Type B pancreatic cell (in vitro differentiated cells): ENCODE measurements at places on chromosomes 1 and 21.

GRCh38 chr1:117060441-117061317, 553 bp downstream of the TTF2 start:
- DNase-seq, result no peak

DNA sequence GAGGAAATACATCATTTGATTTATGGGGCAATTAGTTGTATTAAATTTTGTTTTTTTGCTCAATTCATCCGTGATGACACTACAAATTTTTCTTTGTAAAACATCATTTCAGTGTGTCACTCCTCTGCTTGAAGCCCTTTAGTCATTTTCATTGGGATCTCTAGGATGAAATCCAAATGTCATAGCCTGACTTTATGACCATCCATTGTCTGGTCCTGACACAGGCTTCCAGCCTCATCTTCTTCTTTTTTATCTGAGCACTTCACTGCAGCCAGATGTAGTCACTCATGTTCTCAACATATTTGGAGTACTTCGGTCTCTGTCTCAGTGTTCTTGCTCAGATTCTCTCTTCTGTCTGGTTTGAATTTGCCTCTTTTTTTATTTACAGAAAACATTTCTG, 173.1 kb downstream of the HMCN1 start:
- no peak for DNase-seq

DNA sequence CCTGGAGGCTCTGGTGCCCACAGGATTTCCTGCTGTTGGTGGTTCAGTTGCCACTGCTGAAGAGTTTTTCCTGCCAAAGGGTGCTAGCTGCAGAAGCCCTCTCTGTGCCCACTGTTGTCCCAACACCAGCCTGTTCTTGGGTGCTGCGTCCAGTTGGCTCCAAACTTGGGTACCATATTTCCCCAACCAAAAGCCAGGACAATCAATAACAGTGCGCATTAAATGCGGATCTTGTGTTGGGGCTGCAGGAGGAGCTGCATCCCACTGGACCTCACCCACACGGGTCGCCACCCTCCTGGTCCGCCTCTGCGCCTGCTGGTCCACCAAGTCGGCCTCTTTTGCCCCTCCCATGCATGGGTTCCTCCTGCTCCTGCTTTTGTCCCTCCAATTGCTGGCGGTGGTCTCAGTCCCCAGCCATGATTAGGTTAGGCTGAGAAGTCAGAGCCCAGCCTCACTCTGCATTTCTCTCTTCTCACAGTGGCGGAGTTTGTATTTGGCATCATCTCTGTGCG, 9.8 kb downstream of the ABCG1 start:
- no peak for DNase-seq

DNA sequence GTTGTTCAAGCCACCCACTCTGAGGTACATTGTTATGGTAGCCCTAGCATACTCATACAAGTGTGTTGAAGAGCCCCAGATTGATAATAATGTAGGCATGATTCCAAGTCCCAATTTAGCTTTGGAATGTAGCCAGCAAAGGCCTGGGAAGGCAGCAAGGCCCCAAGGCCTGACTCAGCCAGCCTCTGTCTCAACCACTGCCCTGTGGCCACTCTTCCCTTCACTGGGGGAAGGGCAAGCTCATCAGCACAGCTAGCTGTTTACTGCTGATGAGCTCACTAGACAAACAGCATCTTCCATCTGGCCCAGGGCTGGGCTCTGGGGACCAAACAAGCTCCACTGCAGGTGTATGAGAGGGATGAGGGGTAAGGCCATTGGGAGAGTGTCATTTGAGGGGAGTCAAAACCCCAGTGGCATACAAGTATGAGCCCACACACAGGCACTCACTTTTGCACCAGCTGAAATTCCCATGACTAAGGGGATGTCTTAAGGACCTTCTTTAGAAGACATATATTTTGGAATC, 2.2 kb upstream of the IRF6 start:
- no peak for DNase-seq

- DNase-seq, result no peak
Measured at GRCh38 chr1:234270581-234271242, 102.5 kb upstream of the COA6 start.

- no peak for DNase-seq
Measured at GRCh38 chr1:115429884-115430283, 91.8 kb upstream of the NGF start.

DNA sequence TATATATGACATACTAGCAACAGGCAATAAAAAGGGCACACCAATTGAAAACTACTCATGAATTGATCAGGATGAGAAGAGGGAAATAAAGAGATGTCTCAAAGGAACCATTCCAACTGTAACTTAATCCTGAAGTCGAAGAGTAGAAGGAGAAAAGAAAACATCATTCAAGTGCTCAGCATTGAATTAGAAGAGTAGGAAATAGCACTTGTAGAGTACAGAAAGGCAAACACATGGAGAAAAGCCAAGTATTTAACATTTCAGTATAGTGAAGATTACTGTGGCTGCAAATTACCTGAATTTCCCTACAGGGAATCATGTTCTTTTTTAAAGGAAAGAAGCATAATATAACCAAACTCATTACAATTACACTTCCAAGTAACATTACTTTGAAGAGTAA, 205.0 kb downstream of the KCTD3 start:
- no peak for DNase-seq

DNA sequence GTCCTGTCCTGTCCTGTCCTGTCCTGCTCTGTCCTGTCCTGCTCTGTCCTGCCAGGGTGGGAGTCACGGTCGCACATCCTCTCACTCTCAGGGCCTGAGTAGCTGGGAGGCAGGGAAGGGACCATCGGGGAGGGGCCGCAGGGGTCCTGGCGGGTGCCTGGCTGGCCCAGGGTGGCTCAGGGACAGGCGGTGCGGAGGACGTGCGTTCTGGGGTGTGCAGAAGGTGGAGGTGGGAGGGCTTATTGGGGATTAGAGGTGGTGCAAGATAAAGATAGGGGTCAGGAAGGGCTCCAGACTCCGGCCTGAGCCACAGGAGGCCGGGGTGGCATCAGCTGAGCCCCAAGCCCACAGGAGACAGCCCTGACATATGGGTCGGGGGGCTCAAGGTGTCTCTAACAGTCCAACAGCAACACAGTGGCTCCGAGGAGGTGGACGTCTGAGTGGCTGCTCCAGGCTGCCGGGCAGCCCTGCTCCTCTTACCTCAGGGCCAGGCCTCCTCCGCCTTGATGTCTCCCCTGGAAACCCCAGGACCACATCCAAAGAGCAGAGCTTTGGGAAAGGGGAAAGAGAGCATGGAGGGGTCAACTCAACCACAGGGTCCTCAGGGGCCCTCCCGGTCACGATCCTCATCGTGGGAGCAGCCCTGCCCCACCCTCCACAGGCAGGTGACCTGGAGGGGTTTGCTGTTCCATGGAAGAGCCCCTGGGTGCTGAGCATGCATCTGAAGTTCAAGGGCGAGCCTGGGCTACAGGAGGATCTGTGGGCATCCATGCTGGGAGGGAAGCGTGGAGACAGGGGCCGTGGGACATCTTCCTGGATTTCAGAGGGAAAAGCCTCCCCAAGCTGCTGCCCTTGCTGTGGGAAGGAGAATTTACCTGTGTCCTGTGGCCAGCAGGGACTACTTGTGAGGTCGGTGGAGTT, 39.6 kb upstream of the ADARB1 start:
- no peak for DNase-seq

DNA sequence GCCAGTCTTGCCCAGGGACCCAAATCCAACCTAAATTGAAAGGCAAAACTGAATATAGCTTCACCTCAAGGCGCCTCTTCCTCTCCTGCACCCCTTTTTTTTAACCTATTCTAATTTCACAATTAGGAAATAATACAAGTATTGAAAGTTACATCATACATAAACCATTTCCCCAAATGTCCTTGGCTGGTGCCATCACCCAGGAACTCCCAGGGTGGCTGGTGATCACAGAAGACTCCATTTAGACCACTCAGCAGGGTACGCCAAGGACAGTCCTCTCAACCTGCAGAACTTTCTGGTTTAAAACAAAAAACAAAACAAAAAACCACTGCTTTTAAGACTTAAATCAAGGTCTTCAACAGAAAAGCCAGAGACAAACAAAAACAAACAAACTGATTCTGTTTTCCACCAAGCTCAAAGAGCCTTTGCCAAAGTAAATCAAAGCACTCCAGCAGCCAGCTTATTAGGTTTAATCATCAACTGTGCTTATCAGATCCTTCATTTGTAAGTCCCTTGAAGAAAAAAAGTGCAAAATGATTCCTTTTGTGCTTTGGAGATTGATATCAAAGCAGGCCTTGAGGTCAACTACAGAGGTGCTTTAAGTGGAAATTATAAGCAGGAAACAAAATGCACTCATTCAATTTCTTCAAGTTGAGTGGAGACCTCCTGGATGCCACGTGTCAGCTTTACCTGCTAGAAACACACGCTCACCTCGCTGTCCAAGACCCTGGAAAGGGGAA, 113.0 kb downstream of the ETS2 start:
- no peak for DNase-seq

GRCh38 chr1:28801461-28801860, 10.5 kb upstream of the OPRD1 start:
- DNase-seq, result no peak

DNA sequence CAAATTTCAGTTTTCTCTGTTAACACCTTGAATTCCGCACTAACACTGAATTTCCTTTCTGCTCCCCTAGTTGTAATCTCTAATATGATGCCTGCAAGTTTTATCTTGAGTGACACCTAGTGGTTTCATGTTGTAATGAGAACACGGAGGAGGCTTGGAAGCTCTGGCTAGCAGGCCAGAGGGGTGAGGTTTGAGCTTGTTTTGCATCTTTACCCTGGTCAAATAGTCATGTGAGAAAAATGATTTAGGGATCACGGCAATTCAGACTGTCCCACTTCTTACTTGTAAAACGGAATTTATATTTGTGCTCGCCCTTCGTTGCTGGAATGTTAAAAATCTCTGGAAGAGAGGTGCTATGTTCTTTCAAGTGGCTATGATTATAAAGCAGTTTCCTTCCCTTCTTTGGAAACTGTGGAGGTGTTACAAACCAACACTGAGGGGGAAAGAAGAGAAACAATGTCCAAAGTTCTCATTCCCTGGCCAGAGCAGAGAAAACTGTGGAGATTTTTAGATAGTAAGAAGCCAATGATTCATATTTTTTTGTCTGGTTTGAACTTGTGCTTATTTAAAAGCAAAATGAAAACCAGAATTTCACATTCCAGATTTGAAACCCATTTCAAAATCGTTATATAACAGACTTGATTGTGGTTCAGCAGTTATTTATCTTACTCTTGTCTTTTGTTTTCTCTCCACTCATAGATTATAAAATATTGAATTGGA, 5.3 kb upstream of the MROH9 start:
- DNase-seq, result no peak

DNA sequence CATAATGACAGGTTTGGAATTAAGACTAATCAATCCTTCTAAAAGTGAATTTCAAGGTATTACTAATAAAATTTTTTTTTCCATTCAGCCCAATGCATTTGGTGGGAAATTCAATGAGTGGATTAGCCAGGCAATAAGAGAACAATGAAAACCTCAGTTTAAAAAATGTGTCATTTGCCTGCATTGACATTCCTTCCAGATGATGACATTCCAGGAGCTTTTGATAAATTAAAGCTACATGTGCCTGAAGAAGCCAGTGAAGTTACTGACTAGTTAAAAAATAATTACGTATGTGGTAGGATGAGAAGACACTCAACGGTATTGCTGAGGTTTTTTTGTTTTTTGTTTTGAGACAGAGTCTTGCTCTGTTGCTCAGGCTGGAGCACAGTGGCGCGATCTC, 37.9 kb upstream of the RC3H1 start:
- DNase-seq, result no peak

DNA sequence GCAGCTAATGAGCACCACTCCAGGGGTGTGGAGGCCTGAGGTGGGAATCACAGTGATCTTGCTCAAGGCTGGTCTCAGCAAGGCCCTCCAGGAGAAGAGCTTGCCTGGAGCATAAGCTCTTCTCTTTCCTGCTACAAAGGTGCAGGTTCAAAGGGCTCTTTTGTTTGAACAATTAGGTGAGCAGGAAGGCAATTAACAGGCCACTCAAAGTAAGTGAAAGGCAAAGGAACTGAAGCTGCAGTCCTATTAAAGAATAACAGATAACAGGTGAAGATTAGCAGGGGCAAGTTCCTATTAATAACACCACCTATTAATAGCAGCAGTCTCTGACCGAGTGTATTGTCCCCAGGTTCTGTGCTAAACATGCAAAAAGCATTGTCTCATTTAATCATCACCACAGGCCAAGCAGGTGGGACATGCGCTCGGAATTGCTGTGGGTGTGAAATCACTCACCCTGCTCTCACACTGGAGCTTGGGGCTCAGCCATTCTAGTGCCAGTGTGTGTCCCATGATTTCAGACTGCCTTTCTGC, 113.8 kb downstream of the RHOU start:
- no peak for DNase-seq

DNA sequence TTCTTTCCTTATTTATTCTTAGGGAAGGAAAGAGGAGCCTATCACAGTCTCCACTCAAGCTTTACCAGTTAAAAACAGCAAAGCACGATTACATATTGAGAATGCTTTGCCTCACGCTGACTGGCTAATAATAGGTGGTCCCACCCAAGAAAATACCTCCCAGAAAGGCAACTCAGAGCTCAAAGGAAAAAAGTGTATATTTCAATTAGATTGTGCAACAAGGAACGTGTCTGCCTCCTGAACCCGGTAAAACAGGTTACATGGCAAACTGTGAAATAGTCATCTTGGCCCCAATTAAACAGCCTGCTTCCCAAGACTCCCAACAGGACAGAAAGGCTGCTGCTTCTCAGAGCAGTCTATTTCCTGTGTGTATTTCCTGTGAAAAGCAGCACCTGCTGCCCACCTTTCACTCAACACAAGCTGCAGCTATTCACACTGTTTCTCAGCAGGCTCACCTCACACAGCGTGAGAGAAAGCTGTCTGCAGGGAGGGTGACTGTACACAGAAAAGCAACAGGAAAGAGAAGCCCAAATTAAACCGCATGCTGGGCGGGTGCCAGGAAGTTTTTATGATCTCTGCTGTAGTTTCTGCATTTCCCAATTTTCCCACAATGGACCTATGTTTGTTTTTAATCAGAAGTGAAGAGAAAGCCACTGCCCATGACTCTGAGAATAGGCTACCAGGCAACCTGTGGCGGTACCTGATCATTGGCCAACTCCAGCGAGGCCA, 44.0 kb downstream of the URB1 start:
- no peak for DNase-seq

- no peak for DNase-seq
Measured at GRCh38 chr1:181120924-181121323, 32.4 kb downstream of the IER5 start.

DNA sequence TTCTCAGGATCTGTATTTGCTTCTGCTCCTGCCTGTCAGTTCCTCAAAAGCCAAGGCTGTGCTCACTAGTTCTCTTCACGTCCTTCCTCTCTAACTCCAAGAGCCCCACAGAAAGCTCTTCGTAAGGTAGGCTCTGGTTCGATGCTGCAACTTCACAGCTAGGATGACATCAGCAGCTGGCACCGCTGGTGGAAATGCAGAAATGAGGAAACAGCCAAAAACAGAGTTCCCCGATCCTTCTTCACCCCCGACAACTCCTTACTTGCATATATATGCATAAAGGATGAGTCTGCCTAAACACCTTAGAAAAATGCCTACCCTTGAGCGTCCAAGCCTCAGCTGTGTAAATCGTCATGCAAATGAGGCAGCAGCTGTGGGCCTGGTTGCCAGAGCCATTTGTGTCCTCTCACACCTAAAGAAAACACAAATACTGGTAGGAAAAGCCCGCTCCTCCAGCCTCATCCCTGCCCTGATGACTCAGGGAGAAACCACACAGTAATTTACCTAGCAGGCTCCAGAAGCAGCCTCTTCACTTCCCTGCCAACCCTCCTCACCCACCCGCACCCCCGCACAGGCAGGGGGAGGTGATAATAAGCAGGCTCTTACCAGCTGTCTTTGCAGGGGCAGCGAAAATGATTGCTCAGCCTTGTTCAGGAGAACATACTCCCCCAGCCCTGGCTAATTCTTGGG, 28.2 kb downstream of the BATF3 start:
- DNase-seq, result peak; percentile 16
